ENCODE measurements at places on chromosomes 7 and 10.

DNA sequence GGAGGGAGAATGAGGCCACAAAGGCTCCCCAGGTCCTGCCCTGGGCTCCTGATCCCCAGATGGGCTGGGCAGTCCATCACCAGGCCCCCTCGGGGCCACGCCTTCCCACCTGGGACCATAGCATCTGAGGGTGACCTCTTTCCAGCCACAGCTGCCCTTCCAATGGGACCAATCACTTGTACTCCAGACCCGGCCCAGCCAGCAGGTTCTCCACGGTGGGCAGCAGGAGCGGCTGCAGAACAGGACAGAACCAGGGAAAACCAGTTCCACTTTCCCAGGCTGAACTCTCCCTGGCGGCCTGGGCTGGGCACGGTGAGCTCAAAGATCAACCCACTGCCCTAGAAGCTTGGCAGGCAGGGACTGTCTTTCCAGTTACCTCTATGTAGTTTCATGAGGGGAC, 257.6 kb downstream of the MAD1L1 start:
- no peak for DNase-seq

- no peak for DNase-seq
Observed at GRCh38 chr10:3787016-3787400, 2.0 kb upstream of the KLF6 start.

- no peak for DNase-seq
Observed at GRCh38 chr10:31749301-31749700, 179.3 kb downstream of the ARHGAP12 start.

GRCh38 chr7:40490603-40490924, 355.8 kb downstream of the SUGCT start:
- no peak for DNase-seq

- no peak for DNase-seq
Observed at GRCh38 chr7:7499892-7500291, 35.8 kb downstream of the COL28A1 start.

GRCh38 chr7:149459540-149460452, 1.1 kb downstream of the ZNF777 start:
- DNase-seq = no peak

GRCh38 chr10:121250995-121251764, 347.1 kb downstream of the FGFR2 start:
- no peak for DNase-seq

- DNase-seq = no peak
Observed at GRCh38 chr10:124587811-124588211, 126.2 kb downstream of the LHPP start.

DNA sequence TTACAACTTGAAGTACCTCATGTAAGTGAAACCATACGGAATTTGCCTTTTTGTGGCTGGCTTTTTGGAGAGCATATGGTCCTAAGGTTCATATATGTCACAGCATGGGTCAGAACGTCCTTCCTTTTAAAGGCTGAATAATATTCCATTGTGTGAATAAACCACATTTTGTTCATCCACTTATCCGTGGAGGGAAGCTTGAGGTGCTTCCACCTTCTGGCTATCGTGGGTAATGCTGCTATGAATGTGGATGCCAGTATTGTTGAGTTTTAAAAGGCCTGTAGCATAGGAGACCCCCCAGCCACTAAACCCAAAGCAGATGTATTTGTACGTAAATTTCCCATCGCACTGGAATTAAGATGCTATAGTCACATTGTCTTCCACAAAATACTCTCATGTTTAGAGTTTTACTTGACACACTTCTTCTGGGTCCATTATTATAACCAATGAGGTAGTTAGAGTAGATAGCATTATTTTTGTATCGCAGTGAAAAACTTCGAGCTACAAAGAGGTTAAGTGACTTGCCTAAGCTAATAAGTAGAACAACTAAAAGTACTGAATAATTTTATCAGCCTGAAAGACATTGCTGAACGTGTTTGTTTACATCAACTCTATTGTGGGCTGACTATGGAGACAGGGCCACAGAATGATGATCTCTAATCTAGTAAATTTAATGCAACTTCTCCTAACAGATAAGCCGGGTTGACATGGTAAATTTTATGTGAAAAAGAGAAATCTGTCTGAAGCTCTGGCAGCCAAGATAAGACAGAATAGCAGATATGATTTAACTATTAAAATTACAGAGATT, 183.0 kb upstream of the CTBP2 start:
- DNase-seq = no peak

DNA sequence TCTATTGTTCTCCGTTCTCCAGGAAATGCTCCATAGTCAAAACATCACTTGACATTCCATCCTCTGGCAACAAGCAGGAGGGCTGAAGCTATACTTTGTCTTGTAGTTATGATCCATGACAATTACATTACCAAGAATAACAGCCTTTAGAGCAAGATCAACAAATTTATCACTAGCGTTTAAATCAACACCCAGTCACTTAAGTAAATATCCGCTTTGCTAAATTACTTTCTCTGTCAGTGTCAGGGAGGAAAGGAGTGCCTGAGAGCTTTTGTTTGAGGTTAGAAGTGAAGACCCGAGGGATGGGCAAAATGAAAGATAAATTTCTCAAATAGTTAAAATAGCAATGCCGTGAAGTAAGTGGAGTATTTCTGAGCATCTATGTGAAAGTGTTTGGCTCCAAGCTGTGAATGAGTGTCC, 236.1 kb upstream of the BMPER start:
- no peak for DNase-seq

- no peak for DNase-seq
Observed at GRCh38 chr10:93462881-93463280, 19.3 kb downstream of the MYOF start.

DNA sequence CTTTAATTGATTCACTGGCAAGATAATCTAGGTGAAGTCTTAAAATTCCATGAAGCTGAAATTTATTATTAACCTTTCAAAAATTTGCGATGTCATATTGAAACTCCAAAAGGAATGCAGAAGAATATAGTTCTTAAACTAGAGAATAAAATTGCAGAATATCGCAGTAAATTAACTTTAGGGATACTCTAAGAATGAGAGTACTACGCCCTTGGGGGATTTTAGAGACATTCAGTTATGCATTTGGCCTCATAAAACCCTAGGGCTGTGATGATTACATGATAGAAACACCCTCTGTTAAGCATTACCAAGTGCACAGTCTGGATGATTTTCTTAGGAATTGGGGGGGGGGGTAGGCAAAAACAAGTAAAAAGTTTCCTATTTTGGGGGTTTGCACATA, 3.7 kb downstream of the WNT2 start:
- no peak for DNase-seq

GRCh38 chr7:135100856-135101255, 47.0 kb upstream of the TMEM140 start:
- DNase-seq = peak; percentile 51
